ENCODE measurements at places on chromosomes 2 and 18.

DNA sequence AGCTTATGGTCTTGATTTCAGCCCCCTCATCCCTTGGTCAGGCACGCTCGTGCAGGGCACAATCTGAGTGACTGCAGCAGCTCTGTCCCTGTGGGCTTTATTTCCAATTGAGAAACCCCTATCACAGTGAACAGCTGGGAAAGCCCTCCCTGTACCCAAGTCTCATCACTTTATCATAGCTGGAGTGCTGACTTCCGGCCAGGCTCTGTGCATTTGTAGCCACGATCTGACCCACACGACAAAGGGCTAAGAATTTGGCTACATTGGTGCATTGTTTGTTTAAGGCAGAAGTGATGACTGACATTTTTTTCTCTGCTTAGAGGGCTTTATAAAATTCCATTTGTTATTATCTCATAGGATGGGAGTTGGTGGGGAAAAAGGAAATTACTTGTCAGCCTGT is 184.4 kb downstream of the KCNS3 start:
- no peak for DNase-seq

- DNase-seq, result peak; percentile 67
Measured at GRCh38 chr18:76494231-76495005, 624 bp downstream of the ZNF516 start.

- no peak for DNase-seq
Measured at GRCh38 chr2:232643813-232644347, 10.5 kb downstream of the EFHD1 start.

DNA sequence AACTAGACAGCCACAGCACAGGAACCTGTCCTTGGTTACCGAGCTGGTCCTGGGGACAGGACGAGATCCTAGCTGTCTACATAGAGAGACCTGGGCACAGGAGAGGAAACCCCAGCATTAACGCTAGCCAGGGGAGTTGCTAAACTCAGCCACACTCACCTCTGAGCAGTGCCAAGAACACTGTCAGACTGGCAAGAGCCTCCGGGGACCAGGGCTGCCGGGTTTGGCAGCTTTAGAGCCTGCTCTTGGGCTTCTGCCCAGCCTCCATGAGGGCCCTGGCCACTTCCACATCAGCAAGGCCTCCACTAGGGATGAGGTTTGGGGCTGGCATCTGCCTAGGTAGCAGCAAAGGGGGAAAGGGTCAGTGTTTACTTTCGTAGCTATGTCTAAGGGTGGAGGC is 6.7 kb downstream of the TMBIM1 start:
- peak; percentile 93 for DNase-seq

- no peak for DNase-seq
Measured at GRCh38 chr2:5877360-5877759, 185.2 kb downstream of the SOX11 start.

GRCh38 chr2:227462972-227463931 is 8.7 kb upstream of the AGFG1 start:
- no peak for DNase-seq

DNA sequence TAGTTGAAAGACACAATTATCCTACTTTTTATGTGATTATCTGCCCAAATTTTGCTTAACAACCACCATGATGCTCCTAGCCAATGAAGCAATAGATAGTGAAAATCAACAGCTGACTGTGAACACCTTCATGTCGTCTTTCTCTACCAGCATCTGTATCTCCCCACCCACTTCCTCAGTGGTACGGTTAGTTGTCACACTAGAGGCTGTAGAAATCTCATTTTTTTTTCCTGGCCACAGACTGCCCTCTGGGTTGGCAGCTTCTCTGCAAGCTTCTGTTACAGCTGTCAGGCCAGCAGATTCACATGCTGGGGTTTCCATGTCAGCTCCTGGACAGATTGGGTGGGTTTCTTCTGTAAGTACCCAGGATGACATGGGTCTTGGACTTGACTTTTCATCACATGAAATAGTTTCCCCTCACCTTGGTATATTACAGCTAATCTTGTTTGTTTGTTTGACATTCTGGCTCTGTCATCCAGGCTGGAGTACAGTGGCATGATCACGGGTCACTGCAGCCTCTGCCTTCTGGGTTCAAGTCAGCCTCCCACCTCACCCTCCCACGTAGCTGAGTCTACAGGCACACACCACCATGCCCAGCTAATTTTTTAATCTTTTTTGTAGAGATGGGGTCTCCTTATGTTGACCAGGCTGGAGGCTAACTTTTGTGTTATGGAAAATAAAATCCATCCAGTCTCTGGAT is 24.3 kb downstream of the STAT4 start:
- DNase-seq, result no peak

DNA sequence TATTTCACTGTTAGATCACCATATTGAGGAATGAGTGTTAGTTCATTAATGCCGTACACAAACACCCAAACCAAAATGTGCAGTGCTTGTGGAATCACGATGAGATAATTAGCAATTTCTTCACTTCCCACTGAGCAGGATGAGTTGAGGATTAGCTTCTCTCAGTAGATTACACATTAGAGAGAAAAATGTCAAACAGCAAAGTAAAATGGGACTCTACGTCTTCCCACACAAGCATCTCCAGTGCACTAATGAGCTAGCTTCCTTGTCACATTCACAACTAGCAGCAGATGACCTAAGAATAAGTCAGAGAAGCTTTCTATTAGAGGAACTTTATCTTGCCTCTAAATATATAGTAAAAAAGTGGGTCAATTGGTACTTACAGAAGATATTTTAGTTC is 926.9 kb downstream of the TSN start:
- peak; percentile 5 for DNase-seq

- DNase-seq, result no peak
Measured at GRCh38 chr2:231378026-231378722, 17.3 kb upstream of the B3GNT7 start.

- DNase-seq, result no peak
Measured at GRCh38 chr18:371609-371982, 103.7 kb upstream of the THOC1 start.

DNA sequence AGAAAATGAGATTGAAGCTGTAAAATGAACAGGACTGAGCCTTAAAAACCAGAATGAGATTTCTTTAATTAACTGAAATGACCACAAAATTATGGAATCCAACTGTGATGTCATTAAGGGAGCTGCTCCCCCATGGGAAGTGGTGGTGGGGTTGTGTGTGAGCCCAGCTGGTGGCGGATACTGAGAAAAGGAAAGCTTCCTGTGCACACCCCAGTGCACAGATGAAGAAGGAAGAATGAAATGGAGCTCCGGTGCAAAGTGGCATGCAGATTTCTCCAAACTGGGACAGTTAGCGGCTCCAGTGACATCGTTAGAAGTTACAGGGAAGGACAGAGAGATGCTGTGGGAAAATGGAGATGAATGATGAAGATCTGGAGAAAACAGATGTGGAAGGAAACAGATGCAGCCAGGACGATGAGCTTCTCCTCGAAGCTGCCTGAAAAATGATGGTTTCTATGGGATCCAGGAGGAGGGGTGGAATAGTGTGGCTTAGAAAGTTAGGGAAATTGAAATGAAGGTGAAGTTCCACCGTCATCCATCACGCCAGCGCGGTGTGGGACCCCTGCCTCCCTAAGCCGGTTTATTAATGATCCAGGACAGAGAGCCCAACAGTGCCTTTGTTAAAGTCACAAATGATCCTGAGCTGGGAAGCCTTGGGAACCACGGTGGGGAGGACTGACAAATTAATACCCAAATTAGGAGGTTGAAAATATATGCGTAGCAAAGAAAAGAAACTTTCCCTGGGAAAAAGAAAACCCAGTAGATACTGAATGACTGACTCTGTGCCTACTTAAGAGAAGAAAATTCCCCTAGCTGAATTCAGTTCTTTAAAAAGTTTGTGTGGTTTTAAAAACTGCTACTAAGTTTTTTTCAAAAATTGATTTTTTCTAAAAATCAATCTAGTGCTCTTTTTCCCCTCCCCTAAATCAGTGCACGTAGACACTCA is 77.2 kb downstream of the TSN start:
- DNase-seq, result no peak

- peak; percentile 98 for DNase-seq
Measured at GRCh38 chr2:237156031-237156856, 70.6 kb downstream of the COPS8 start.

GRCh38 chr18:25587545-25587944 is 235.6 kb upstream of the ZNF521 start:
- peak; percentile 8 for DNase-seq

DNA sequence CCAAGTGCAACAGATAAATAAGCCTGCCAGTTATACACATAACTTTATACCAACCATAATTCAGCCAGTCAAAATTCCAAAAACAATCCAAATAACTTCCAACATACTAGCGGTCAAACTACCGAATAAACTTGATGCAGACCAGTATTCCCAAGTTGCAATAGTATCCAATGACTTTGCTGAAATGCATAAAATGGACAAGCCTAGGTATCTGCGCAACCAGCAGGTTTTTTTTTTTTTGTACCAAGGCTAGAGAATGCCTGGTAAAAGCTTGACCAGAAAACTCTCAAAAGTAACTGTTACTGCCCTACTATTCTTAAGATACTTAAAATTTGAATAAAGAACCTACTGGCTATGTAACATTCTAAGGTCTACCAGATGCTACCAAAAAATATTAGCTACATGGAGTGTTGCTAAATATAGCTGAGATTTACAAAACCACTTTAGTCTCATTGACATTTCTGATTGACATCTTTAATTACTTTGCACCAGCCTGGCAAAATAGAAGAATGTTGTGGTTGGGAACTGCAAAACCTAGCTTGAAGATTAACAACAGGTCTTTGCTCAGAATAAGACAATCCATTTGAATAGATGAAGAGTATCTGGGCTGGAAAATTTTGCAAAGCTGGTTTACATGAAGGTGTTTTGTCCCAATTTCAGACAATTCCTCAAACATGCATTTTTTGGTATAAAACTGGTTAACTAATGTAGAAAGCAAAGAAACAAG is 7.3 kb downstream of the SRSF7 start:
- no peak for DNase-seq

DNA sequence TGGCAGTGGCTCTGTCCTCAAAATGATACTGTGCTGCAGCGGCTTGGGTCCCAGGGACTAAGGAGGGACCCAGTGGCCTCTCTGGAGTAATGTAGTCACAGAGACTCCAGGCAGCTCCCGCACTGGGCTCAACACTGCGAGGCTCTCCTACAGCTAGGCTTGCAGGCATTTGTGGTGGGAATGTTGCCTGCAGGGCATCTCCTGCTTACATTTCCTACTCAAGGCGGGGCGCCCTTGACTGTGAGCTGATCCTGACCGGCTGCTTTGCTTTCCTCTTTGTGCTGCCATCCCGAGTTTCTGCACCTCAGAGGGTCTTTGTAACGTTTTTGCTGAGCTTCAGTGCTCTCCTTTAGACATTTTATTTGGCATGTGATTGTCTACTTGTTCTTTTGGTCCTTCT is 177.4 kb upstream of the FN1 start:
- no peak for DNase-seq

DNA sequence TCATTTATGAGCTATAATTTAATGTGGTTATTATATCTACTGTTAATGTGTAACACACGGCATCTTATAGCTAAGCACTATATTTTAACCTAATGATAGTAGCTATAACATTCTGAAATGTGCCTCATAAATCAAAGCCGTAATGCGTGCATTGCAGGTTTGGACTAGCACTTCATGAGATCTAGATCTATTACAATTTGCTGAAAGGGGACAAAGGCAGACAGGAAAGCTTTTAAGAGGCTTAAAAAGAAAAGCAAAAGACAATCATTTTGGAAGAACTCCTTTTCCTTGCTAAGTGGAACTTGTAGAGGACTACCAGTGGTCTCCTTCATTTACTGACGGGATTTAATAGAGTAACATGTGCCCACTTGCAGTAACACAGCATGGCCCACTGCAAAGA is 213.1 kb downstream of the NBAS start:
- no peak for DNase-seq

DNA sequence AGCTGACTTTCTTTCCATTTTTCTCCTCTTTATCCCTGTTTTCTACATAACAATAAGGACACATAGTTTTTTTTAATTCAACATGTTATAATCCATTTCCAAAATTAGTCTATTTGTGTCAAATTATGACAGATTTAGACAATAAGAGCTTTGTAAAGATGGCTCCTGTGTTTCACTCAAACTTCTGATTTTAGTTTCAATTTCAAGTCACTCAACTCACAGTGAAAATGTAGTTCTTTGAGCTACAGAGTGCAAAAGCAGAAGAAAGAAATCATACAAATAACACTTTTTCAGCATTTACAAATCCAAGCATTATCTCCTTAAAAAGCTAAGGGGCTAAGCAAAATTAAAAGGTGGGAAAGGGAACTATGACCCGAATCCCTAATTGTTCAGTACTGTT is 340.7 kb upstream of the TRIB2 start:
- no peak for DNase-seq

GRCh38 chr2:59025157-59025757 is 784.1 kb upstream of the FANCL start:
- peak; percentile 42 for DNase-seq

DNA sequence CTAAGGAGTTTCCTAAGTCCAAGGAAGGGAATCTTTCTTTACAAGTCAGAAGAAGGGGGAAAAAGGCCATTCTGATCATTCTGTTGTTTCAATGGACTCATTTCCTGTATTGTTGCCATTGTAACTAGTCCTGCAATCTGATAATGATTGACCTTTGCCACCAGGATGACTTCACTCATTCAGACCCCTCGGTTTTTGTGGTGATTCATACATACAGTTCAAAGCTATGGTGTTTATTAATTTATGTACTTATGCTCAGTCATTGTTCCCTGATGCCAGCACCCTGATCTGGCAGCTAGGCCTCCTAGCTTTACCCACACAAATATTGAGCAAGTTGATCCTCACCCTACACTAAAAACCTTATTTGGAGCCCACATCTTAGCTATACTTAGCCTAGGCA is 57.6 kb upstream of the ZNF519 start:
- DNase-seq, result peak; percentile 50

GRCh38 chr2:201806442-201807170 is at the start of gene CDK15:
Gene CDK15, plus strand, starts transcription at chr2:201806537. Its CDS starts 128 bp downstream, at chr2:201806665.
- peak; percentile 65 for DNase-seq

DNA sequence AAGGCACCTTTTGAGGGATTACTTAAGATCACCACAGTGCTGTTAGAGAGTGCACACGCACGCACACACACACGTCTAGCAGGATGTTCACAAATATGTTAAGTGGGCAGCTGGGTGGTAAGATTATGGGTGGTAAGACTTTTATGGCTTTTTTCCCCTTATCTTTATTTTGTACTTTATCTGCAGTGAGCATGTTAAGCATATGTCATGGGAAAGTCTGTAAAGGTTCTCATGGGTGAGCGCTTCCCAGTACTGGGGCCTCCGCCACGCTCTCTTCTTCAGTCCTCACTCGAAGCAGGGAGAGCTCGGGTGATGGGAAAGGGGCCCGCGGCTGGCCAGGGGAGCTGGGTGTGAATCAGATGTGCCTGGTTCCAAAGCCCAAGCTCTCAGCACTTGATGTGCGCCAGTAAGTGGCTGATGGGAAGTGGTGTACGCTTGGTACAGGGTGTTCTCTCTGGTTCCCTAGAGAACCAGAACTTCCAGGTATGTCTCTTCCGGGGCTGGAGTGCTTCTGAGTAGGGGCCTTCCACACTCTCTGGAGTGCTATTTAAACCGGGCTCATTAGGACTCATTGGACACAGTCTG is 83.9 kb upstream of the YWHAQ start:
- DNase-seq, result no peak

GRCh38 chr18:48828691-48829442 is 121.9 kb downstream of the SMAD7 start:
- DNase-seq, result no peak

- DNase-seq, result no peak
Measured at GRCh38 chr2:142723236-142723635, 154.2 kb upstream of the KYNU start.

All from GM23248 (cell line).